Stimulated activated CD8-positive, alpha-beta memory T cell treated with anti-CD3 and anti-CD28 coated beads, Interleukin-2, amount 100 ng/mL, for 1 hour (primary cell): ENCODE measurements at places on chromosomes 13 and 19.

- DNase-seq = no peak
Measured at GRCh38 chr13:62418872-62419271, 1003.2 kb upstream of the PCDH20 start.

- no peak for DNase-seq
Measured at GRCh38 chr13:62887046-62887445, 1471.4 kb upstream of the PCDH20 start.

DNA sequence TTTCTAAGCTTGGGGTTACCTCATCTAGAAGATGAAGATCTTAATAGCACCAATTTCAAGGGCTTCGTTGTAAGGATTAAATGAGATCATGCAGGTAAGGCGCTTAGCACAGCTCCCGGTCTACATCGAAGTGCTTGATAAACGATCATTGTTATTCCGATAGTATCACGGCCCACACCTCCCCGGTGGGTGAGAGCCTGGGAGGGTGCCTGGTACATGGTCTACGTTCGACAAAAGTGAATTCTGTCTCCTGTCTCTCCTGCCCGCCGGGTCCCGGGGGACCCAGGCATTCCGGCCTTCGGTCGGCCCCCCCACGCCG is 501 bp upstream of the MYH14 start:
- DNase-seq = no peak

DNA sequence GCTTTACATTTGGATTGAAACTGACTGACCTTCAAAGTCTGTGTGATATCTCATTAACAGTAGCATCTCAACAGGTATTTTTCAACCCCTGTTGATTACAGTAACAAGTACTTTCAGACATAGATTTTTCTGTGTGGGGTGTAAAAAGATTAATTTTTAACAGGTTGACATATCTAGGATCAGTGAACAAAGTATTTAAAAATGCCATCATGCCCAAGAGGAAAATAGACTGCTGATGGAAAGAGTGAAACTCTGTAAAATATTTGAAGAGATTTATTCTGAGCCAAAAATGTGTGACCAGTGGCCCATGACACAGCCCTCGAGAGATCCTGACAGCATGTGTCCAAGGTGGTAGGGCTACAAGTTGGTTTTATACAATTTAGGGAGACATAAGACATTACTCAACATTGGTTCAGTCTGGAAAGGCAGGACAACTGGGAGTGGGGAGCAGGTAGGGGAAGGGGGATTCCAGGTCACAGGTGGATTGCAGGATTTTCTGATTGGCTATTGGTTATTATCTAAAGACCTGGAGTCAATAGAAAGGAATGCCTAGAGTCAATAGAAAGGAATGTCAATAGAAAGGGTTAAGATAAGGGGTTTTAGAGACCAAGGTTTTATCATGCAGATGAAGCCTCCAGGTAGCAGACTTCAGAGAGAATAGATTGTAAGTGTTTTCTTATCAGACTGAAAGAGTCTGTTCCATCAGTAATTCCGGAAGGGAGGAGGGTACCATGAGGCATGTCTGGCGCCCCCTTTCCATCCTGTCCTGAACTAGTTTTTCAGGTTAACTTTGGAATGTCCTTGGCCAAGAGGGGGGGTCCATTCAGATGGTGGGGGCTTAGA is 29.1 kb downstream of the TNFRSF19 start:
- DNase-seq = no peak

- no peak for DNase-seq
Measured at GRCh38 chr19:9941231-9941630, 4.9 kb upstream of the OLFM2 start.

DNA sequence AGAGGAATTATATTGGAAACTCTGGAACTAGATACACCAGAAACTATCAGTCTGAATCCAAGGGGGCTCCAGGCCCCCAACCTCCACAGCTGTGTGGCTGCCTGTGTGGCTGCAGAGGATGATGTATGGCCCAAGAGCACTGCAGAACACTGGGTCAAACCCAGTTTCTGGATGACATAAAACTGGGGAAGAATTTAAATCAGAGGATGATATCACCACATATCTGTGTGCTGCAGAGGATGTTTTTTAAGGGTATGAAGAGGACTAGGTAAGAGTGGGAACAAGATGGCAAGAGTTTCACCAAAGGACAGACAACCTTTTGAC is 226.4 kb downstream of the SUCLA2 start:
- DNase-seq = no peak

DNA sequence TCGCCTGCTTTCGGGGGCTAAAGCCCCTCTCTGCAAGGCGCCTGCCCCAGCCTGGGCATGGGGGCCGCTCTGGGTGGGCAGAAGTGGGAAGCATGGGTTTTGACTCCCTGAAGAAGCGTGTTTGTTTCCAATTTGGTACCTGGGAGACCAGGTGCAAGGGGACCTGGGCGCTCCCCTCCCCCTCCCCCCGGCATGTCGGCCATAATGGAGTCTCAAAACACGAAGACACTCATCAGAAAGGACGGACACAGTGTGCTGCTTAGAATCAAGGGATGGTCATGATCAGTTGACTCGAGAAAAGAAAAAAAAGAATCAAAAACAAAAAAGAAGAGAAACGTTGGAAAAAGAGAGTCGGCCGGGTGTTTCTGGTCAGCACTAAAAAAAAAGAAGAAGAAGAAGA is 76.8 kb downstream of the IER2 start:
- no peak for DNase-seq

GRCh38 chr13:44317752-44318151 is 55.9 kb upstream of the SERP2 start:
- DNase-seq = no peak

DNA sequence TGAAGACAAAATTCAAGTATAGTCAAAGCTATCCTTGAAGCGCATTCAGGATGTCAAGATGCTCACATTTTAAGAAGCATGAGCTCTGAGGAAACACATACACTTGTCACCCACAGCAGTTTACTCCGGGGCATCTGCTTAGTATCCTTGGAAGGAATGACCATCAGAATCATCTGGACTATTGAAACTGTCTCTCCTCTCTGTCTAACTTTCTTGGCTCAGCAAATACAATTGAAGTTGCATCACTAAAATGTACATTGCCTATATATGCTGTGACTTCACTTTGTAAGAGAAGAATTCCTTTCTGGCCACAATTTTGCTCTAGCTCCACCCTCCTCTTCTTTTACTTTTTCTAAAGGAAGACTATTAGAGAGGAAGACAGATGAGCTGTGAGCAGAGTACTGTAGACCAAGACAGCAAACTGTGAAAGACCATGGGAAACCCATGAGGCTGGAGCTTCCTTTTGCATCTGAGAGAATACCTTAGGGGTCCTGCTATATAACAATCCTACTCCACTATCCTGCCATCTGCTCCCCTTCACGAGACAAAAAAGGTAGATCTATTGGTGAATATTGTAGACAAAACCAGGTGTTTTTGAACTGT is 906.3 kb downstream of the PCDH9 start:
- no peak for DNase-seq

DNA sequence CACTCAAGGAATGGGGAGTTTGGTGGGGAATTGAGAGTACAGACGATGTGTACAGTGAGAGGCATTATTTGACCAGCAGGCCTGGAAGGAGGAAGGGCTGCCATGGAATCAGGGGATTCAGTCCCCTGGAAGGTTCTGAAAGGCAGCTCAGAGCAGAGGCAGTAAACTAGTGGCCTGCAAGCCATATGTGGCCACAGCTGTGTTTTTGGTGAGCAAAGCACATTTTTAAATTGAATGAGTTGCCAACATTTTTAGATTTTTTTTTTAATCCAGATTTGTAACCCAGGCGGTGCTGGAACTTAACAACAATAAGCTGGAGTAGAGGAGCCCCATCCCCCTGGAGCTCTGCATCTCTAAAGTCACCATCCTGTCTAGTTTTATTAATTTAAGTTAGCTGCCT is 95.3 kb upstream of the IPO5 start:
- no peak for DNase-seq

GRCh38 chr13:44013758-44014291 is 134.1 kb downstream of the LACC1 start:
- DNase-seq = no peak

DNA sequence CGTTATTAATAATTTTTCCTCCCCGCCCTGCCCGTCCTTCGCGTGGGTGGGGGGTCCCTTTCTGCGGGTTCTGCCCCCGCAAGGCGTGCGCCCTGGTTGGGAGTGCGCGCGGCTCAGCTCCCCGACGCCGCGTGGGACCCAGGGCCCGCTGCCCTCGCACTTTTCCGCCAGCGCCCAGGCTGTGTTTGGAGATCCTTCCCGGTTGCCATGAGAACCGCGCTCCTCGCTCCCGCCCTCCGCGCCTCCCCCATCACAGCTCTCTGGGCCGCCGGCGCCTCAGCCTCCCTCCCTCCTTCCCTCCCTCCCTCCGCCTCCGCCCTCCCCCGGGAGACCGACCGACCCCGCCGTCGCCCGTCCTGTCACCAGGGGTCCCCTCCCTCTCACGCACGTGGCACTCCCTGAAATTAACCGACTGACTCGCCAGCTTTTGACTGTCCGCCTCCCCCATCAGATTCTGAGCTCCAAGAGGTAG is 2.4 kb upstream of the SSBP4 start:
- DNase-seq = peak; percentile 55

DNA sequence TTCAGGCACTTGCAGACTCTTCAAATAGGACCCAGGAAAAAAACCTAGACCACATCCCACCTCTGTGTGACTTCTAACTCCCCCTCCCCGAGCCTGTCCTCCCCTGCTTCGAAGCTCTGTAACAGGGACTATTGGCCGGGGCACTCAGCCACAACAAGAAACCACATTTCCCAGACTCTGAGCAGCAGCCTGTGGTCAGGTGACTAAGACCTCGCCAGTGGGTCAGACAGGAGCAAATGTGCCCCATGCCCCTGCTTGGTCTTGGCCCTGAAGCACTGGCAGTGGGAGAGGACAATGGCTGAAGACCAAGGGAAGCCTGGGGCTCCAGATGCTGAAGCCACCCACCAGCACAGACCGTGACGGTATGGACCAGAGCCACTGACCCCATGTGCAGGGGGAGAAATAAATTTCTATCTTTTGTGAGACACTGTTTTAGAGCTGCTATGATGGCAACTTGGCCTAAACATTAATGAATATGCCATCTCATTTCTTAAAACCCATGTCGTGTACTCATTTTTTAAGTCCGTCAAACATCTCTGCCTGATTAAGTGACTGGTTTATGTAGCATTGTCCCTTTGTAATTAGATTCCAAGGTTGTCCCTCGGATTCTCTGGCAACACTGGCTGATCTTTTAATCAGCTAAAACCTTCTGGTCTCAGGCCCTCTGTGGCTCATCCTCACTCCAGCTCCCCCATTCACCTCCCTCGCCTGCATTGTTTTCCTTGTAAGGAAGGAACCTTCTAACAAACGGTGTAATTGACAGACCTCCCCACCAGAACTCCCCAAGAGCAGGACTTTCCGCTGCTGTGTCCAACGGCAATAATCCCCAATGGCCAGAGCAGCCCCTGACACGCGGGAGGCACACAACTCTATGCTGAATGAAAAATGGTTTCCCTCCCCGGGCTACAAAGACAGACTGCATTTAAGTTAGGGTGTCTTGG is 98.4 kb downstream of the STK24 start:
- no peak for DNase-seq

DNA sequence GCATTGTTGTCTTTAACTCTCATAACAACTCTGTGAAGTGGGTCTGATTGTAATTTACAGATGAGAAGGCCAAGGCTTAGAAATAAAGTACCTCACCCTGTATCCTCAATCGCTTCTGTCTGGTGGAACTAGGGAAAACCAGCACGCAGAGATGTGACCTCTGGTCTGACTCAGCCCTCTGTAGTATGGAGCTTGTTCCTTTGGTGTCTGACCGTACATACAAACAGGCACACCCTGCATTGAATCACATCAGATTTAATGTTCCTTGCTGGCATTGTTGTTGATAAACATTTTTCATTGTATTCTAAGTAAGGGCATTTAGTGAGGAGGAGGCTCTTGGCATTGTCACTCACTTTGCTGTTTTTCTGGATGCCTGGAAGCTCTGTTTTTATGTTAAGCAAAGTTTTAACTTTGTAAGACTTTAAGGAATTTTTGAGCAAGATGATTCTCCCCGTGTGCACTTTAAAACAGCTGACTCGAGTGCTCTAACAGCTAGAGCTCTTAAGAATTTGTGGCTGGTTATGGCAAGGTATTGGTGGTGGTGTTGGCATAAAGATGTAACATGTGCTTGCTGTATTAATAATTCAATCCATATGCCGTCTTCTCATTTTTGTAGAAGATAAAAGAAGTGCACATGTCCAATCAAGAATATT is 89.0 kb upstream of the SPATA13 start:
- no peak for DNase-seq
